Choroid plexus epithelial cell (primary cell): ENCODE measurements at places on chromosomes 7 and 10.

GRCh38 chr10:110226926-110227641 lies 19.7 kb downstream of the MXI1 start:
- peak; percentile 38 for DNase-seq

DNA sequence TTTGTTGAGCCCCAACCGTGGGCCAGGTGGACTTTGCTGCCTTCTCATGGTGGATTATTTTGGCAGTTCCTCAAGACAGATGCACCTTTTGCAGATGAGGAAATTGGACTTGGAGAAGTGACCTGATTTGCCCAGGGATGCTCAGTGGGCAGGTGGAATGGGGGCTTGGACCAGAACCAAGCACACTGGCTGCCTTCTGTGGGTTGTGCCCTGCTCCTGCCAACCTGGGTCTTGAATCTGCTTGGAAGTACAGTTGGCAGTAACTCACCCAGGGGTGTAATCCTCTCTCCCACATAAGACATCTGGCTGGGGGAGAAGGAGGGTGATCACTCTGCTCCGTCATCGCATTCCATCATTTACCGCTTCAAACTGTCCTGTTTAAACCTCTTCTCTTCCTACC lies 110.5 kb upstream of the GPR26 start:
- no peak for DNase-seq

DNA sequence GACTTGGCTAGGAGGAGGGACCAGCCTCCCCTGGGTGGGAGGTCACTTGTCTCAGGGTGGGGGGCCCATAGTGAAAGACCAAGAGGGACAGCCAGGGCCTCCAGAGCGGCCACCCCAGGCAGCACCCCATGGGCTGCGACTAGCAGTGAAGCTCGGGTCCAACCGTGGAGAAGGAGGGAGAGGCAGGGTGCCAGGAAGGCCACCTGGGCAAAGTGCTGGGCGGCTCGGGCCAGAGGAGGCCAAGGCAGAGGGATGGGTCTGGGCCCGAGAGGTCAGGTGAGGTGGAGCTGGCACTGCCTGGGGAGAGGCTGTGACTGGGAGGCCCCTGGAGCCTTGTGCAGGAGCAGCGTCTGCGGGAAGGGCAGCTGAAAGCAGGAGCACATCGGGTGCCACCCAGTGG lies 41.8 kb downstream of the CLRN3 start:
- DNase-seq: no peak

DNA sequence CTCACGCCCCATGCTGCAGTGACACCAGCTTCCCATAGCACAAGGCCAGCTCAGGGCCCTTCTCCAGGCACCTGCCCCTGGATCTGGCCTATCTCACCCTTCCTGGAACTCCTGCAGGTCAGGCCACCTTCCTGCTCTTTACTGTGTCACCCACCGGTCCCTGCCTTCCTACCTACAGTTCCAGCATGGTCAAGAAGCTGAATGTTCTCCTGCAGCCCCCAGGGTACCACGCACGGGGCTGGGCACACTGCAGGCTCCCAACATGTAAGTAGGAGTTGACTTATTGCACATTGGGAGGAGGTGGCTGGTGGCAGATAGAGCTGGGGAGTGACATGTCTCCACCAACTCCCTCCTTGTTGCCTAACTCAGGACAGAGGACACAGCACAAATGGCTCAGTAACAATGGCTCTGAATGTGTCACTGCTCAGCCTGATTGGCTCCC lies 14.5 kb downstream of the ITPRIP start:
- DNase-seq: no peak
